Fibroblast of skin of left biceps (primary cell): ENCODE measurements at places on chromosomes 12 and 14.
A peak's percentile ranks its signal among the peaks of the same experiment; 100 is the strongest.

DNA sequence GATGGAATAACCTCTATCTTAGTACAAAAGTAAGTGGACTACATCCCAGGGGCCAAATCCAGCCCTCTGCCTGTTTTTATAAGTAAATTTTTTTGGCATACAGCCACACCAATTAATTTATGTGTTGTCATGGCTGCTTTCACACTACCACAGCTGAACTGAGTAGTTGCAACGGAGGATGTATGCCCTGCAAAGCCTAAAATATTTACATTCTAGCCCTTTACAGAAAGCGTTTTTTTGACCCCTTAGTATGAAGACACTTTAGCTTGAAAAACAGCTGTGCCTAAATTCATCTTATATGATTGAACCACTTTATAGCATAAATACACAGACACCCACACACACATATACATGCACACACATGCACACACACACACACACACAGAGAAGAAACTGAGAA lies 501.6 kb downstream of the EGLN3 start:
- DNase-seq: no peak

DNA sequence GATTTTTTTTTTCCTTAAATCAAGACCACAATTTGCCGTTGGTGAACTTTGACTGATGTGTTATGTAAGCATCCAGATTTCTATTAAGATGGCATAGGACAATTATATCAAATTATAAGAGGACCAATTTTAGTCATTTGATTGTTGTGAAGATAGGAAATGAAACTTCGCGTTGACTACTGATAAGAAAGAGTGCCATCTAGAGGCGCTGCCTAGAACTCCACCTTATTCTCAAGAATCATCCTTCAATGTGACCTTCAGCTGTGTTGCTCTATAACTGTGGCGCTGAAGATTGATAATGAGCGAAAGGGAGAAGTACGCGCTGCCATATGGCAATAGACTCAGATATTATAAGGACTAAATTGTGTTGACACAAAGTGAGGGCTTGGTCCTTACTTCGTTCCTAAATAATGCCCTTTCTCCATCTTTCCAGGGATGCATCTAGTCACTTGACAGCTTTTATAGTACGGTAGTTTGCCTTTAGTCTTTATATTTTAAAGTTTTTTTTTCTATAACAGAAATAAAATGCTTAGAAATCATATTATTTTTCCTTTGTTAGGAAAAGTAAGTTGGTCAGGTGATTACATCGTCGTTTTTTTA lies 350.8 kb upstream of the STXBP6 start:
- peak; percentile 5 for DNase-seq

DNA sequence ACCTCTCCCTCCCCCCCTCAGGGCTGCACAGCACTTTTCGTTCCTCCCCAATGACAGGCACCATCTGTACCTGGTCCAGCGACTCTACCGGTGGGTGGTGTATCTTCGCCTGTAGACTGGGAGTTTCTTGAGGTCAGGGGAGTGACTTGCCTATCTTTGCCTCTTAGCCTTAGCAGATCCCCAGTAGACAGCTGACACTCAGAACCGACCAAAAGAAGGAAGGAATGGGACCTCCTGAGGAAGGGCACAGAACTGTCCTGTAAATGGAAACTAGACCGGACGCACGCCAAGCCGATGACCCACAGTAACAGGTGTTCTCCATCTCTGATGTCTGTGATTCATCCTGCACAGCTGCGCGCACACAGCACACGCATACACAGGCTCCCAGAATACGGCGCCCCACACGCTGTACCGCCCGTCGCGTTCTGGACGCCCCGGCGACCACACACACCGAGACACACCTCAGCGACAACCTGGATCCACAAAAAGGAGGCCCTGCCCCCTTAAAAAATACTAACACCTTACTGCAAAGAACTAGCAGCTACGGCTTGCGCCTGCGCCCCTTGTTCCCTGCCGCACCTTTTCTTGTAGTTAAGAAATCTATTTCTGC lies 673 bp upstream of the TTC9 start:
- DNase-seq: no peak

DNA sequence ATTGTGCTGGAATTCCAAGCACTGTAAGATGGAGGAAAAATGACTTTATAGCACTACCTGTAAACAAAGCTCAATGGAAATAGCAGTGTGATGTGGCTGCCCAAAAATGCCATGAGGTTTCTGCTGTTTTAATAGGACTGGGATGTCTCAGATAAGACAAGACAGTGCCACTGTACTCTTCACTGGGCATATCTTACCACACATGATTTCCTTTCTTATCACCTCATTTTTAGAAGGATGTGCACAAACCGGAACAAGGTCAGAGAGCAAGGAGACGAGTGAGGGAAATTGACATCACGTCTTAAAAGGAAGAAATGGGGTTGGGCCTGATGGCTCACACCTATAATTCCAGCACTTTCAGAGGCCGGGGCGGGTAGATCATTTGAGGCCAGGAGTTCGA lies 38.4 kb upstream of the FGD4 start:
- DNase-seq: no peak

- no peak for DNase-seq
These were observed 423.7 kb downstream of the ATP23 start for GRCh38 chr12:58365087-58365390.

- no peak for DNase-seq
These were observed 8.4 kb downstream of the HOXC8 start for GRCh38 chr12:54017027-54017788.

- DNase-seq: no peak
These were observed 16.9 kb downstream of the CDK17 start for GRCh38 chr12:96383371-96383770.

DNA sequence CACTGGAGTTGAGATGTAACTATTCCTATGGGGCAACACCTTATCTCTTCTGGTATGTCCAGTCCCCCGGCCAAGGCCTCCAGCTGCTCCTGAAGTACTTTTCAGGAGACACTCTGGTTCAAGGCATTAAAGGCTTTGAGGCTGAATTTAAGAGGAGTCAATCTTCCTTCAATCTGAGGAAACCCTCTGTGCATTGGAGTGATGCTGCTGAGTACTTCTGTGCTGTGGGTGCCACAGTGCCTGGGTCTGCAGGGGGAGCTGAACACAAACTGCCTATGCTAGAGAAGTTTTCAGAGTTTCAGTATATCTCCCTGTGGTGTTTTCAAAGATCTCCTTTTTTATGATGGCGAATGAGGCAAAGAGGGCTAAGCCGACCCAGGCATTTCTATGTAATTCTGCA lies 179.2 kb upstream of the OR4E1 start:
- no peak for DNase-seq

- DNase-seq: no peak
These were observed 73.9 kb downstream of the IRF2BPL start for GRCh38 chr14:76954394-76955190.

DNA sequence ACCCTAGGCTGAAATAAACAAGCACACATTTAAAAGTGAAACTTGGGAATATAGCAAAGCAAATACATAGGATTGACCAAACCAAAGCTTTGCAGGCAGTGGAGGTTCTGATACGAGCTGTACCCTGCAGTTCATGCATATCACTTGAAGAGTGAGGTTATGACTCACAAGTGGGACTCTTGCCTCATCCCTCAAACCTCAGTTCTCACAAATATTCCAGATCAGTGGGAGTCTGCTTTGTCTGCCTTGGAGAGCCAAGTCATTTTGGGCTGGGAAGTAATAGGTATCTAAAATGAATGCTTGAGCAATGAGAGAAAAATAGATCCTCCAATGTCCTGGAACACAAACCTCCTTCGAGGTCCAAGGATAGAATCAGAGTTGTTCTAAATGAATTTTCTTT lies 116.4 kb downstream of the LRIG3 start:
- peak; percentile 74 for DNase-seq

- no peak for DNase-seq
These were observed 20.7 kb downstream of the IQSEC3 start for GRCh38 chr12:87315-87714.

DNA sequence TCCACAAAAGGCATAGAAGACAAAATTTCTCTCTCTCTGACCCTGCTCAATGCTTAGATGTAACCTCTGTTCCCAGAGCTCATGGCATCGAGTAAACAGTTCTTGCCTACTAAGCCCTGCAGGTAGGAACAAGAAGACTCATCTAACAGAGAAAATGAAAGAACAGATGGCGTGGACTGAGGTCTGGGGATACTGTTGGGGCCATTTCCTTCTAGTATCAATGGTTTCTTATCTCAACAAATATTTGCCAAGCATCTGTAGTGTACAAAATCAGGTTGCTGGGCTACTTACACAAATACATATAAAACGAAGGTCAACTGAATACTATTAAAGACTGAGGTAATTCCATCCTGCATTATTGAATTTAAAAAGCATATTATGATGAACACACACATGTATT lies 93.3 kb downstream of the RIMBP2 start:
- no peak for DNase-seq

GRCh38 chr14:50055461-50056228 lies 60.7 kb downstream of the VCPKMT start:
- DNase-seq: no peak

GRCh38 chr12:66688846-66689439 lies 10.1 kb upstream of the GRIP1 start:
- DNase-seq: no peak

DNA sequence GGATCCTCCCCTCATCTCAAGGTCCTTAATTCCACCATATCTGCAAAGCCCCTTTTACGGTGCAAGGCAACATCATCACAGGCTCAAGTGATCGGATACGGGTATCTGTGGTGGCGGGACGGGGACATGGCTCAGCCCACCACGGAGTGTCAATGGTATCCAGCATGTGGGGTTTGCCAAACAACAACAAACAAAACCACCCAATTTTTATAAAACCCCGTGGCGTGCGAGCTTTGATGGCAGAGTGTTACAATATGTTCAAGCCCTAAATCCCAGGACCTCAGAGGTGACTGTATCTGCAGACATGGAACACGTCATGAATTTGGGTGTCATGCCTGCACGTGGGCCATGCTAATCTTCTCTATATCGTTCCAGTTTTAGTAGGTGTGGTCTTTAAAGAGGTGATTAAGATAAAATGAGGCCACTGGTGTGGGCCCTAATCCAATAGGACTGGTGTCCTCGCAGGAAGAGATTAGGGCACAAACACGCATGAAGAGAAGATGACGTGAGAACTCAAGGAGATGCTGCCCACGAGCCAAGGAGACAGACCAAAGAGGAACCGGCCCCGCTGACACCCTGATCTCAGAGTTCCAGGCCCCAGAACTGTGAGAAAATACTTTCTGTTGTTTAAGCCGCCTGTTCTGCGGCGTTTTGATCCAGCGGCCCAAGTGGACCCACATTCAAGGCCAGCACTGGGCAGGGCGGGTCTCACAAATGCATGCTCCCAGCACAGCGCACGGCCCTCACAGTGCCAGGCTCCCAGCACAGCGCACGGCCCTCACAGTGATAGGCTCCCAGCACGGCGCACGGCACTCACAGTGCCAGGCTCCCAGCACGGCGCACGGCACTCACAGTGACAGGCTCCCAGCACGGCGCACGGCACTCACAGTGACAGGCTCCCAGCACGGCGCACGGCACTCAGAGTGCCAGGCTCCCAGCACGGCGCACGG lies 6.7 kb upstream of the GOLGA3 start:
- DNase-seq: no peak
